Activated T-helper 1 cell treated with anti-CD3 and anti-CD28 coated beads, Interleukin-2, amount 50 U/mL, for 16 hours (primary cell): ENCODE measurements at places on chromosomes 1 and 21.
A peak's percentile ranks its signal among the peaks of the same experiment; 100 is the strongest.

DNA sequence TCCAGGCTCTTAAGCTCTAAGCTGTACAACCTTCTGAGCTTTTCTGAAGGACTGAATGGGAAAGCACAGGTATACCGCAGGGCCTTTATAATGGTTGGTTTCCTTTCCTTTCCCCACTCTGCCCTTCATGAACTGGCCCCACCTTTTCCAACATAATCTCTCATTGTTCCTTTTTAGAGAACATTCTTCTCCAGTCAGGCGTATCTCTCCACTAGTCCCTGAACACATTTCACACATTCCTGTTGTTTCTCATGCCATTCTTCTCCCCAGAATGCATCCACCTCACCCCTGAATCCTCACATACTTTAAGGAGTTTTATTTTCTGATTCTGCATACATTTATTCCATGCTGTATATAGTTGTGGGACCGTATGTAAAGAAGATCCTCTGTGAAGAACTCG, 41.3 kb downstream of the PGM1 start:
- no peak for DNase-seq

- DNase-seq = no peak
Observed at GRCh38 chr1:12144236-12144635, 22.6 kb upstream of the TNFRSF1B start.

- DNase-seq = no peak
Observed at GRCh38 chr1:206517784-206518183, 10.5 kb downstream of the RASSF5 start.

- DNase-seq = no peak
Observed at GRCh38 chr1:183516725-183517124, 44.4 kb downstream of the SMG7 start.

- no peak for DNase-seq
Observed at GRCh38 chr21:14557413-14557812, 11.3 kb upstream of the SAMSN1 start.

- no peak for DNase-seq
Observed at GRCh38 chr1:228801068-228801467, 65.8 kb downstream of the RHOU start.

DNA sequence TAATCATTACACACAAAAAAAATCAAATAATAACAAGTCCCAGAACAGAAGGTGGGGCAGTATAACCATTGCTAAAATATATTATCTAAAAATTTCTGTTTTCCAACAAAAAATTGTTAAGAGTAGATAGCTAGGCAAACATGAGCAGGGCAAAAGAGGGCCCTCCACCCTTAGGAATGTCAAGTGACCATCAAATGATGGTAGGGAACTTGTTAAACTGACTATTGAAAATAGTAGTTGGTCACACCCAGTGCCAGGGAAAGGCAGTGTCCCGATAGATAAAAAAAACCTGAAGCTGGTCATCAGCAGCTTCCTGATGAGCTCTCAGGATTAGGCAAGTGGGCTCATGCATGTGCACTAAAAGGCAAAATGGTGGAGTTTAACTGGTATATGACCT, 18.4 kb upstream of the COP1 start:
- DNase-seq = no peak

DNA sequence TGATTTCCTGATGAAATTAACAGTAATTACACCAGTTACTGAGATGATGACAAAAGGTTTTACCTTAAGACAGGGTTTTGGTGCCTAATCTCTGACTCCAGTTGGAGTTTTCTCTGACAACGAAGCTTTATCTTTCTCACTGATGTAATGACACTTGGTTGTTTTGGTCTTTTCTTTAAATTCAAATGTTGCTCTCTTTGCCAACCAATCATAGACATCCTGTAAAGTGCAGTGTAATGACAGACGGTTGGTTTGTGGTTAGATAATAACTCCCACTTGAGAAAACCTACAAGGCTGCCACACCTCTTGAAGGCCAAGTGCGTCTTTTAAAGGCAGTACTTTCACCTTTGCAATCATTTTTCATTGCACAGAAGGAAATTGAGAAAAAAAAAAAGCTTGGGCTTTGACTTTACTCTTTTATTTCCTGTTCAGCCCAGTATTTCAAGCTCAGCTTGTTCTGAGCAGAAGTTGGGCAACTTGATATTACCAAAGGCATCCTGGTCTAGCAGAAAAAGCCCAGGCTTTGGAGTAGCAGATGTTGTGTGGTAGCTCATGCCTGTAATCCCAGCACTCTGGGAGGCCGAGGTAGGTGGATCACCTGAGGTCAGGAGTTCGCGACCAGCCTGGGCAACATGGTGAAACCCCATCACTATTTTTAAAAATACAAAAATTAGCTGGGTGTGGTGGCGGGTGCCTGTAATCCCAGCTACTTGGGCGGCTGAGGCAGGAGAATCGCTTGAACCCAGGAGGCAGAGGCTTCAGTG, 14.9 kb downstream of the PDIK1L start:
- DNase-seq = no peak

GRCh38 chr21:33984021-33984481, 68.4 kb upstream of the ATP5PO start:
- no peak for DNase-seq

DNA sequence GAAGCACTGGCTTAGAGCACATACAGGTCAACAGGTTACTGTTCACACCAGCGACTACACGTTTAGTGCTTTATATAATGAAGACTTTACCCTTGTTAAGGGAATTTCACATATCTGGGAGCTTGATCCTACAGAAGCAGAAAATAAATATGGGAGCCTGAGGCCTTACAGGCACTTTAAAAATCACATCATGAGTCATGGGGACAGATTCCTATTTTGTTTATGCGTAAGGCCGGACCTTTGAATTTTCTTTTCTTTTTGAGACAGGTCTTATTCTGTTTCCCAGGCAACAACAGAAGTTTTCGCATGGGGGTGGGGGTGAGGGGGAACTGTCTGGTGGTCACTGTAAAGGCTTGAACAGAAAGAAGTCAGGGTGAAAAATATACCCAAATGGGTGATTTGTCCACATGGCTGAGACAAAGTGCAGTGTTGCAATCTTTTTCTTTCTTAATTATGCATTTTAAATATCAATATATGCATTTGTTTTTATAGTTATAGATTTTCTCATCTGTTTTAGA, 276.7 kb downstream of the KCNH1 start:
- DNase-seq = no peak

- DNase-seq = no peak
Observed at GRCh38 chr1:4179914-4180735, 280.1 kb upstream of the C1orf174 start.

DNA sequence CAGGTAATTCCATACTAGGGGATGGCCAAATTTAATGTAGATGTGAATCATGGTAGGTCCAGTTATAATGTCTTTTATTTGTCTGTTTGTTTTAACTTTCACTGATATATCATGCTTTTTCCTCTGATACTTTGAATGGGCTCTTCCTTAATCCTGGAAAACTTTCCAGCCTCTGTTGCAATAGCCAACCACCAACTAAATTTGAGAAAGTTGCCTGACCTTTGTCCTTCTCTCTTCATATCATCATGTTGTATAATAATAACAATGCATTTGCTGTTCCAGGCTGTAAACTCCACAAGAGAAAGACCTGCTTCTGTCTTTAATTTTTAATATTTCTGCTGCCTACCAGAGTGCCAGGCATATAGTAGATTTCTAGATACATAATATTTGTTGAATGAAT, 146.1 kb downstream of the HMCN1 start:
- DNase-seq = no peak

DNA sequence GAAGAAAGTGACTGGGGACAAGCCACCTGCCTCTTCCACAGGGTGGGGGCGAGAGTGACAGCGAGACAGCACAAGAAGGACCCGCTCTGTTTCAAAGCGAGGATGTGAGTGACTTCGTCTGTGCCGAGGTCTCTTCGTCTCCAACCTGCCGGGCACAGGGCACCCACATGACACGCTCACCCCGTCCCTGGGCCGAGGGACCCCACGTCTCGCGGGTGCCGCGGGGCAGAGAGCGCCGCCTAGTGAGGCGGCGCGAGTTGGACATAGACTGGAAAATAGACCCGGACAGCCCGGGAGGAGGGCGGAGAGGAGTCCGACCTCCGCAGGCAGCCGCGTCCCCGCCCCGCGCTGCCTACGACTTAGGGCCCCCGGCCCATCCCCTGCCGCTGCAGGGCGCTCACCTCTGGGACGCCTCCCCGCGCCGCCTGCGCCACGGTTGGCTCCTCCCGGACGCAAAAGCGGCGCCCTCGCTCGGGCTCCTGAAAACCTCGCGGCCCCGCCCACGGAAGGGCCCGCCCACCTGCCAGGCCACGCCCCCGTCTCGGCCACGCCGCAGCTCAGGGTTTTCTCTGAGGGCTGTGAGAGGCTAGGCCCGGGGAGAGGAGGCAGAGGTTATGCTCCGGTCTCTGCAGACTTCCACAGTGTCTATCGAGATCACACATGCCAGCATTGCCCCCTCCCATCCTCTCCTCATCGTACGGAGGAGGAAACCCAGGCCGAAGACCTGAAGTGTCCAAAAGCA, at the start of gene TLR5:
TSS of gene TLR5 (minus strand) at position 454 of the 742 bp plus-strand sequence. CDS start 30,217 bp downstream, outside the sequence.
- DNase-seq = peak; percentile 80

GRCh38 chr1:28853093-28853742, 41.2 kb downstream of the OPRD1 start:
- DNase-seq = no peak

DNA sequence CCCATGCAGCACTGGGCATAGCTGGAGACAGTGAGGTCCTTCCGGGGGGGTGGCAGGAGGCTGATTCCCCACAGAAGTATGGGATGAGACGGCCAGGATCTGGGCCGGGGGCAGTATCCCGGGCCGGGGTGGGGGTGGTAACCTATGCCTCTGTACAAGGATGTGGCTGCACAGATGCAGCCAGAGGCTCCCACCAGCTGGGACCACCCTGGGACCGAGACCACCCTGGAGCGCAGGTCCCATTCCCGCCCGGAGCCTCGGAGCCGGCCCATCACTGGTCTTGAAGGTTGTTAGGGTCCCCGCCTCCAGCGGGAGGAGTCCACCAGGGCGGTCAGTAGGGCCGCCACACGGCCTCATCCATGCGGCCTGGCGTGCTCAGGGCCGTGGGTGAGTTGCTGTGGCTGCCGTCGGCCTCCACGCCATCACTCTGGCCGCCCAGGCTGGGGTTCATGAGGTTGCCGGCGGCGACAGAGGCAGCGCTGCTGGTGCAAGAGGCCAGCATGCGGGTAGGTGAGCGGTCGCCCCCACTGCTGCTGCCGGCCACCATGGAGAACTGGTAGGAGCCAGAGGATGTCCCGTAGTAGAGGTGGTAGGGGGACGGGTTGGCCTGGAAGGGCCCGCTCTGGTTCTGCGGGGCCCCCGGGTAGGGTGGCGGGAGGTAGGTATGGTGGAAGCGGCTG, 28.1 kb downstream of the RUNX3 start:
- no peak for DNase-seq

GRCh38 chr1:241775021-241775420, 73.0 kb upstream of the EXO1 start:
- DNase-seq = no peak

GRCh38 chr1:41901551-41901950, 17.2 kb downstream of the HIVEP3 start:
- DNase-seq = no peak

DNA sequence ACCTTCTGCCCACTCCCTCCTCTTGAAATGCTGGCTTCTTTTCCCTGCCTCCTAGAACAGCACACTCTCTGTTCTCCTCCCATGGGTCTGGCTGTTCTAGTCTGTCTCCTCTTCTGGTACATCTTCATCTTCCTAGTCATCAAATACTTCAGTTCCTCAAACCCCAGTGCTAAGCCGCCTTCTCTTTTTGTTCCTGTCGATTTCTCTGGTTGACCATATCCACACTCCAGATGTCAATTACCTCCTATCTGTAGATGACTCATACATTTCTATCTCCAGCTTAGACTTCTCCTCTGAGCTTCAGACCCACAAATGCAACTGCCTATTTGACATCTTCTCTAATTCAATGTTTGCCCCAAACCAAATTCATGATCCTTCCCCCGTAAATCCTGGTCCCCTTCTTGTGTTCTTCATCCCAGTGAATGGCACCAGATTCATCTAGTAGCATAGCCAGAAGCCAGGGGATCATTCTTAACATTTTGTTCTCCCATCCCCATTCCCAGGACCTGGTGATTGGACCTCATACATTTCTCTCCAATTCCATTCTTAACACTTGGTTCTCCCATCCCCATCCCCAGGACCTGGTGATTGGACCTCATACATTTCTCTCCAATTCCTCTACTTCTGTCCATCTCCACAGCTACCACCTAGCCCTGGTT, 35.9 kb downstream of the USP24 start:
- no peak for DNase-seq

GRCh38 chr1:231663211-231663792, 36.7 kb downstream of the DISC1 start:
- DNase-seq = no peak

- no peak for DNase-seq
Observed at GRCh38 chr1:55827350-55827749, 612.2 kb upstream of the USP24 start.

DNA sequence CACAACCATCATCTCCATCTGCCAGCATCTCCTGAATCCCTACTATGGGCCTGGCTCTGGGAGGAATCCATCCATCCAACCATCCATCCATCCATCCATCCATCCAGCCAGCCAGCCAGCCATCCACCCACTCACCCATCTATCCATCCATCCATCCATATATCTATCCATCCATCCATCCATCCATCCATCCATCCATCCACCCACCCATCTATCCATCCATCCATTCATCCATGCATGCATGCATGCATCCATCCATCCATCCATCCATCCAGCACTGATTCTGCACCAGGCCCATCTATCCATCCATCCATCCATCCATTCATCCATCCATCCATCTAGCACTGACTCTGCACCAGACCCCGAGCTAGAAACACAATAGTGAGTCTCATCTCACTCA, 141.3 kb upstream of the WNT4 start:
- DNase-seq = no peak

- no peak for DNase-seq
Observed at GRCh38 chr1:159646687-159647086, 59.1 kb downstream of the APCS start.

DNA sequence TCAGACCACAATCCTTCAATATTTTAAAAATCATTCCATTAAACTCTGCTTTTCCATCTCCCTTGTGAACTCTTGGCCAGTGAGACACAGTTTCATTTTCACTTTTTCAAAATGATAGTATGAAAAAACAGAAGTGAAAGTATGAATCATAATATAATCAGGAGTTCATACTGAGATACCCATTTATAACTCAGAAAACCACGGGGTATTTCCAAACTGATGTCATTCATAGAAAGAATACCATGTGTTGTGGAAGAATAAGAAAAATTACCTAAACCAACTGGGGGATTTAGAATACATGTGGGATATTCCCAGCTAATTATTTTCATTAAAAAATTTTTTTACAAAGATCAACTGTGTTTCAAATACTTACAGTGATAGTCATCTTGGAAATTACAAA, 149.9 kb downstream of the MRPL39 start:
- no peak for DNase-seq

- DNase-seq = no peak
Observed at GRCh38 chr1:59292562-59292961, 4.3 kb upstream of the FGGY start.

- DNase-seq = no peak
Observed at GRCh38 chr1:2216767-2217058, 11.4 kb upstream of the SKI start.

- no peak for DNase-seq
Observed at GRCh38 chr1:161705537-161705936, 1.5 kb upstream of the FCRLA start.
